Neuronal stem cell (in vitro differentiated cells): ENCODE measurements at places on chromosomes 3 and 15.

DNA sequence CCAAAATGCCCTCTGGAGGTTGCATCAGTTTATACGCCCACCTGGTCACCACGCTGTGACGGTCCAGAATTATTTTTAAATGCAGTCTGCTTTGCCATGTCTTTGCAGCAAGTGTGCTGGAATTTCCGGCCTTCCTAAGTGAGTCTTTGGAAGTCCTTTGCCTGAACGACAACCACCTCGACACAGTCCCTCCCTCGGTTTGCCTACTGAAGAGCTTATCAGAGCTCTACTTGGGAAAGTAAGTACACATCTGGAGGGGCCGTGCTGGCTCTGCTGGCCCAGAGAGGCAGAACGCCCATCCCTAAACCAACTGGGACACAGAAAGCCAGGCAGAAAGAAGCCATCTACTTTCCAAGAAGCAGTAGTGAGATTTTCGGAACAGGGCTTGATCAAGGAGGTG, 101.8 kb downstream of the LRRK1 start:
- no peak for DNase-seq

- peak; percentile 72 for DNase-seq
Observed at GRCh38 chr3:129892857-129893580, 492 bp downstream of the TMCC1 start.

GRCh38 chr3:141218162-141218835, 13.3 kb upstream of the PXYLP1 start:
- no peak for DNase-seq

- DNase-seq: no peak
Observed at GRCh38 chr3:178078953-178079352, 457.3 kb upstream of the KCNMB2 start.

DNA sequence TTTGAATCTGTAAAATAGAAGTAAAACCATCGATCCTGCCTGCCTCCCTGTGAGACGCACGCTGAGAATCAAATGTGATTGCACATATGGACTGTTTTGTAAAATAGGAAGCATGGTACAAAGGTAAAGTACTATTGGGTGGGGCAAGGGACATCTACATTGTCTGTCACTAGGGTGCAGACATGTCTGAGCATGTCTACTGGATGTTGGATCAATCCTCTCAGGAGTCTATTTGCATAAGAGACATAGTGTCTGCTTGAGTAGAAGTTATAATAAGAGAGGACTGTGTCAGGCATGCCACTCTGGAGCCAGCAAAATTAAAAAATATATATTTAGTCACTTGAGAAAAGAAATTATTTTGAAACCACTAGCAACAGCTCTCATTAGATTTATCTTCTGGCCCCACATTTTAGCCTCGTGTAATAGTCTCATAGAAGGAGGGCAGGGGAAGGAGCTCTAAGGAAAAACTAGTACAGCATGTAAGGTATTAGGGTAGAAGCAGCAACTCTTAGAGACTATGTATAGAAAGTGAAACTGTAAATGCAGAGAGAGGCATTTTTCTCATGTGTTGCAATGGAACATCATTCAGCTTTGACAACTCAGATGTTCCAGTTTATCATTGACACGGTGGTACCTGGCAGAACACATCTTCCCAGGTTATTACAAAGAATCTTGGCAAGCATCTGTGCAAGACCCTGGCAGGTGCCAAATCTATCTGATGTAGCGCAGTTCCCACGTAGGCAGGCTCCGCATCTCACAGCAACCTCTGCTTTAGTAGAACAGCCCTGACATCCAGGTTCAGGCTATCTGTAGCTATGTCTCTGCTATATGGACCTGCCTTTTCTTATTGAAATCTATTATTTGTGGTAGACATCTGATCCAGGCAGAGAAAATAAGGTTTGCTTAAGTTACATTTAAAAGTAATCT, 85.2 kb upstream of the CHL1 start:
- no peak for DNase-seq

DNA sequence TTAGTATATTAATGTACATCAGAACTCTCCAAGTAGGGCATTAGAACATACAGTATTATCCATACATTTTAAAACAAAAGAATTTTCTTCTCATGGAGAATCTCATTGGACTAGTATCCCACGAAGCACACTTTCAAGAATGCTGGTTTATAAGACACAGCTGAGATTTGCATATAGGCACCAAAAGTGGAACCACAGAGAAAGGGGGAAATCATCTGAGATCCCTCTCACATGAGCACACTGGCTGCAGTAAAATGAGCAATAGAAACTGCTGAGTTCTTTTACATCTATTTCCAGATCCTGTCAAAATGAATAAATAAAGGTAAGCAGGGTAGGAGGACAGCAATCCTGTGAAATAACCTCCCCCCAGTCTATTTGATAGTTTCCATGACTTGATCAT, 665.3 kb downstream of the FHIT start:
- no peak for DNase-seq

GRCh38 chr15:55407498-55408011, 604 bp downstream of the CCPG1 start:
- peak; percentile 3 for DNase-seq

DNA sequence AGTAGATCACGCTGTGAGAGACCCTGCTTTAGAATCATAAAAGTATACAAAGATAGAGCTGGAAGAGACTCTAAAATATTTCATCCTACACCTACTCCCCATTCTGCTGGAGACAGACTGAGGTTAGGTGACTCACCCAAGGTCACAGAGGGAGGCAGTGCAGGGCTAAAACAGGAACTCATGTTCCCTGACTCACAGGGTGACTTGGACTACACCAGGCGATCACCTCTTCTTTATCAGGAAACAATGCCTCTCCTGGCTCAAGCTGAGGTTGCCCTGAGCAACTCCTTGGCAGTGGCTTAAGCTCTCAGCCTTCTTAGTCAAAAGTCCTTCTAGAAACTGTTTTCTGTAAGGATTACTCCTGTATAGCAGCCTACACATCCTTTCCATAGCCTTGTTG, 26.4 kb upstream of the TNFAIP8L3 start:
- no peak for DNase-seq

- DNase-seq: no peak
Observed at GRCh38 chr15:100201376-100202280, 140.1 kb downstream of the ADAMTS17 start.

- DNase-seq: no peak
Observed at GRCh38 chr15:100537331-100537730, 8.6 kb upstream of the CERS3 start.

DNA sequence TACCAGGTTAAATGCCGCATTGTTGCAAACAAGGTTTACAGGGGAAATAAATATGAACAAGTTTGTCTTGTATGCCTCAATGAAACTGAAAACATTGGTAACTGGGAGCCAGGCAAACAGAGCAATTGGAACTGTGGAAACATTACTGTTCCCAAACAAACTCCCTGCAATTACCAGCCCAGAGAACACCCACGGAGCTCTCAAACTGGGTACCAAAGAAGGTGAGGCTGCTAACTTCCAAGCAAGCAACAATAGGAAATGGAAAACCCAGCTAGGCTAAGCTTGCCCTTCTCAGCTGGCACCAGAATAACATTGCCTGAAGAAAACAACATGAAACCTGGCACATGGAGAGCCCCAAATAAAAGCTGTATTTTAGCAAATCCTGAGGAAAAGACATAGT, 218.9 kb upstream of the THRB start:
- no peak for DNase-seq

DNA sequence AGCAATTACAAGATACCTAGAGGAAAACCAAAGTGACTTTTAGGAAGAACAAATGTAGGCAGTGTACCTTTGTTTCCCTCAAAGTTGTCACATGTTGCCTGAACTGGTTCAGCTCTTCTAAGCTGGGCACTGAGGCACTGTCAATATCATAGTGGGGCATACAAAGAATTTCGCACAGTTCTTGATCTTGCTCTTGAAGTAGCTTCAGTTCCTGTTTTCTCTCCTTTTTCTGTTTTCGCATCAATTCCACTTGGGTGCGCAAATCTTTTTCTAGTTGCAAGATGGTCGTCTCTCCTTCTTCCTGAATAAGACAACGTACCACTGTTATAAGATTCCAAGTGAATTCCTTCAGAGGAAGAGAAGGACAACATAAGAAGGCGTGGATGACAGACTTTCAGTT, 12.7 kb downstream of the PRC1 start:
- no peak for DNase-seq

- DNase-seq: peak; percentile 1
Observed at GRCh38 chr3:67947808-67948508, 293.5 kb upstream of the SUCLG2 start.

- no peak for DNase-seq
Observed at GRCh38 chr3:30354513-30354912, 251.9 kb upstream of the TGFBR2 start.

GRCh38 chr3:102189956-102190723, 244.7 kb upstream of the ZPLD1 start:
- no peak for DNase-seq

- no peak for DNase-seq
Observed at GRCh38 chr3:190673148-190673547, 159.3 kb downstream of the IL1RAP start.

- no peak for DNase-seq
Observed at GRCh38 chr3:24645047-24645446, 150.4 kb upstream of the THRB start.

DNA sequence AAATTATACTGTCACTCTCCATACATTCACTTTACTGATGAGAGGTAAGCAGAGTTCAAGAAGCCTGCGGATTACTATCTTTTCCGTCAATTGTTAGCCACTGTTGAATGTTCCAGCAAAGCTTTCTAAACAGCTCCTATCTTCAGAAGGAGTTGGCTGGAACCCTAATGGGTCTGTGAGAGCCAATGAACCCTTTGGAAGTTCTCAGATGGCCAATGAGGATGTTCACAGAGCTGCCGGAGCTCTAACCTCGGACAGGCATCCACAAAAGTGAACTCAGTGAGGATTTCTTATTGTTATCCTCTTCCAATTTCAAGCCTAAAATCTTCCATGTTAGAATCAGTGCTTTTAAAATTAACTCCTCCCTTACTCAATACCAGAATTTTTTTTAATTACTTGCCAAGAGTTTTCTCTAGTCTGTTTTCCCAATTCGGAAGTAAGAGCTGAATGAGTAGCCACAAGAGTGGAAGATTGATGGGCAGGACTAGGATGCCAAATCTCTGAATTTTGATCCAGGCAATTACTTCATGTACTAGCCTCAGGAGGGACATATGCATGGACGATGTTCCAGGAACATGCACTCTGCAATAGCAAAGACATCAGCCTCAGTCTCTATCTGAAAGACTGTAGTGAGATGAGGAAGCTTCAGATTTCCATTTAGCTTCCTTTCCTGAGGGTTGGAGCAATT, 78.1 kb downstream of the AGBL1 start:
- no peak for DNase-seq

- no peak for DNase-seq
Observed at GRCh38 chr3:114374433-114374990, 80.7 kb downstream of the TIGIT start.

DNA sequence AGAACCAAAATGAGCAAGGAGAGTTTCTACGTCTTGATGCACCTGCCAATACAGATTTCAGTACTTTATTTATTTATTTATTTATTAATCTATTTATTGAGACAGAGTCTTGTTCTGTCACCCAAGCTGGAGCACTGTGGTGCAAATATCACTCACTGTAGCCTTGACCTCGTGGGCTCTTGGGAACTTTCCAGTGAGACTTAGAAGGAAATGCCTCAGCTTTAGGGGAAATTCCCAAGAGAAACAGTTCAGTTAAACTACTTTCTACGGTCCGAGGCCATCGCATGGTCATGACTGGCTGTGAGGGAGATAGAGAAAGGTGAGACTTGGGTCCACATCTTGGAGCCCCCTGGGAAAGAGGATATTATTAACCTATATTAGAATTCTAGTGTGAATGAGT, 47.0 kb upstream of the HERC1 start:
- DNase-seq: no peak

DNA sequence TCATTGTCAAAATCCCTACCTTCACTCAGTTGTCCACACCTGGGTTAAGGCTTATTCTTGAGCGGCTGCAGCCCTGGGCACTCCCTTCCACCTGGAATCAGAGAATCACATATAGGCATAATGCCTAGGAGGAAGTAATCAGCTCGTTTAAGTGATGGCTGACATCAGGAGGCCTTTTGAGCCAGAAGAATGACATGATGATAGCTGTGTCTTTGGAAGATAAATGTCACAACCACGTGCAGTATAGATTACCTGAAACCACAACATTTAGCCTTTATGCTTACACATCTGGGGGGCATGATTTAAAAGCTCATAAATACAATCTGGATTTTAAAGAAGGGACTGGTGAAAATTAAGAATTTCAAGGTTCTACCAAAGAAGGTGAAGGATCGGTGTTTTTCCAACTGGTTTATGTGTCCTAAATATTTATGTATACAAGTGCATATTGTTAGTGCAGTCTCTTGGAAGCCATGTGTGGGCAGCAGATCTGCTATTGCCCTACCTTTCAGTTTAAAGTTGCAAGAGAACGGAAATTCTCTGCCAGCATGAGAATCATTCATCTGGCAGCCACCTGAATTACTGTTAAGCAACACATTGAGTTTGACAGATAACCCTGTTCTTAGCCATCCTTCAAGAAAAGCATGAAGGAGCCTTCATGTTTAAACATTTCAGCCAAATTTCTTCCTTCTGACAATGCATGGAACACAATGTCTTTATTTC, 163.4 kb upstream of the NR2E3 start:
- no peak for DNase-seq

- DNase-seq: no peak
Observed at GRCh38 chr15:89161666-89162065, 59.7 kb downstream of the RLBP1 start.

GRCh38 chr3:65490114-65490513, 548.6 kb downstream of the MAGI1 start:
- DNase-seq: no peak
